ENCODE measurements at places on chromosomes 1 and 21. TPM values are rescaled to one million over a fixed set of nuclear protein-coding genes. Genes with fewer than 3 reads are reported as not detected.

DNA sequence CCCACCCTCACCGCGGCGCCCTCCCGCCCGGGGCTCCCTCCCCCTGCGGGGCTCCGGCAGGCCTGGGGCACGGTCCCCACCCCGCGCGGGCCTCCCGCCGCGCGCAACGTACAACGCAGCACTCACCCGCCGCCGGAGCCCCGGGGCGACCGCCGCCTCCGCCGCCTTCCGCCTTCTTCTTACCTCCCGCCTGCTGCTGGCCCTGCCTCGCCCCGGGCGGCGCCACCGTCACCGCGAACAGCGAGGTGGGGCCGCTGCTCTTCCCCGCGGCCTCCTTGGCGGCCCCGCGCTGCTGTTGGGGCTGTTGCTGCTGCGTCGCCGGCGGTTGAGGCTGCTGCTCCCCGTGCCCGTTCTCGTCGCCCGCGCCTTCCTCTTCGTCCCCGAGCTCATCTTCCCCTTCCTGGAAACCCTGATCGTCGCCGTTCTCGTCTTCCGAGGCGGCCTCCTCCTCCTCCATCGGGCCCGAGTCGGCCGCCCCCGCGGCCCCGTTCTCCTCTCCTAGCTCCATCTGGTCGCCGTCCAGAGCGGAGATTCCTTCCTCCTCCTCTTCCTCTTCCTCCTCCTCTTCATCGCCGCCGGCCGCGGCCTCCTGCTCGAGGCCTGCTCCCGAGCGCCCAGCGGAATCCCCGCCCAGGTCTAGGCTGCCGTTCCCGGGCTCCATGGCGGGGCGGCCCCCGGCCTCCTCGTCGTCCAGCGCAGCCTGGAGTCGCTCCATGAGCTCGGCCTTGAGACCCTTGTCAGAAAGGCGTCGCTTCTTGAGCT is 671 bp downstream of the HNRNPU start:
- no peak for DNase-seq

GRCh38 chr1:163842571-163842970 is 520.8 kb downstream of the NUF2 start:
- no peak for DNase-seq

DNA sequence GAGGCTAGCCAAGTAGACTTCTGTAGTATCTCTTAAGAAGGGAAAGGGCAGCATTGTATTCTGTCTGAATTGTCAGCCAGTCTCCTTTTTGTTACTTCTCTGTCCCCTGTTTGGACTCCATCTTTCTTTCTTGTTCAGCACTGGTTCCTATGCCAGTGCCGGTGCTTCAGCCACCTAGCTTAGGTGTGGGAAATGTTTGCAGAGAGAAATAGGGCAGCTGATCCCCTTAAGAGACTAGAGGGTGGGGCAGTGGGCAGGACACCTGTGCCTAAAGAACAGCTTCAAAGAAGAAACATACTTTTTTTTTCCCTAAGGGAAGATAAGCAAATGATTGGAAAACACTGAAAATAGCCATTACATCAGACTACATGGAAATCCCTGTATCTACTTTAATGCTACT is 113.0 kb downstream of the POU2F1 start:
- DNase-seq, result no peak

DNA sequence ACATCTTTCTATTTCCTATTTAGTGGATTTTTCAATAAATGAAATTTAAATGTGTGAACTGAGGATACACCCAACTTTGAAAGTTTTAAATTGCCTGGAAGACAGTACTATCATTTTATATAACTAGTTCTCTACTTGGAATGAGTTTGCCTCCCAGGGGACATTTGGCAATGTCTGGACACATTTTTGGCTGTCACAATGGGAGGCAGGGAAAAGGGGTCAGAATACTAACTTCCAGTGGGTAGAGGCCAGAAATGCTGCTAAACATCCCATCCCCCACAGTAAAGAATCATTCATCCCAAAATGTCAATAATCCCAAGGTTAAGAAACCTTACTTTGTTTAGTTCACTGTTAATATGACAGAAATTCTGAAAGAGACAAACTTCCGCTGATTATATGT is 13.2 kb upstream of the NRAS start:
- no peak for DNase-seq

The SLAMF8 gene
- not detected for polyA plus RNA-seq

The HEYL gene
- polyA plus RNA-seq, result not detected

The LRRC53 gene
- not detected for polyA plus RNA-seq

GRCh38 chr1:1879942-1880341 is 10.9 kb downstream of the GNB1 start:
- DNase-seq, result no peak

DNA sequence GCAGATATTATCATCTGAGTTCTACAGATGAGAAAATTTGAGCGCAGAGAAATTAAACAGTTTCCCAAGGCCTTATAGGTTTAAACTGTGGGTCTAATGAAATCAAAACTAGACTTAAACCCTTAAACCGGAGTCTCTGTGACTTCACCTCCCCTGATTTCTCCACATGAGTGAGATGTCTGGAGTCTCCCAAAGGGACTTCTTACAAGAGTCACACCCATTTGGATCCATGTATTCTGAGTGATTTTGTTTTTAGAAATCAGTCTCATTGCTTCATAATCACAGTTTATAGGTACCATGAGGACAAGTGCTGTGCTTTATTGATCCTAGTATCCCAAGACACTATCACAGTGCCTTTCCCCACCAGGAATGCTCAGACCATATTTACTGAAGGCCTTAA is 206.0 kb upstream of the JUN start:
- no peak for DNase-seq

The SLC44A3 gene
- polyA plus RNA-seq, result 8.9 TPM

The DDAH1 gene
- 5.8 TPM for polyA plus RNA-seq

The XCL1 gene
- 0.18 TPM for polyA plus RNA-seq

GRCh38 chr1:87555366-87555765 is 226.7 kb downstream of the LMO4 start:
- DNase-seq, result no peak

DNA sequence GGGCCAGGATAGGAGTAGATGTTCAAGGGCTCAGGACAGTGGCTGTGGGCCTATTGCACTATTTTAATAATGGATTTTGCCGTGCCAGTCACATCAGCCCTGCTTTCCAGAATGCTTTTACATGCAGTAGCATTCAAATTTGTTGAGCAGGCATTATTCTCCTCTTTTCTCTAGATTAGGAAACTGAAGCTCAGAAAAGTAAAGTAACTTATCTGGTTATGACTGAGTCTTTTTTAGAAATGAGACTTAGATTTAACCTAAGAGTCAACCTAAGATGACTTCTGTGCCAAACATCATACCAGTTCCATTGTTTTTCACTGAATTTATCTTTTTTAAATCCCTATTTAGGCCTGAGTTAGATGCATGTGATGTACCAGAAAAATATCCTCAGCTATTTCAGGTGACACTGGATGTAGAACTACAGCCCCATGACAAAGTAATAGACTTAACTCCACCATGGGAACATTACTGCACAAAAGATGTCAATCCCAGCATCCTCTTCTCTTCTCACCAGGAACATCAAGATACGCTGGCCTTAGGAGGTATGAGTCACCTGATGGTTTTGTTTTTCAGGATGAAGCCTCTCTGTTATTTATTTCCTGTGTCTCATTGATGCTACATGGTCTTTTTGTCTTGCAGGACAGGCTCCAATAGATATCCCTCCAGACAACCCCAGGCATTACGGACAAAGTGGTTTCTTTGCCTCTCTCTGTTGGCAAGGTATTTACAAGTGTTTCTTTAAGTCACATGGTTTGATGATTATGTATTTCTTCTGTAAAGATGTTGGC is 31.4 kb upstream of the LEPR start:
- DNase-seq, result no peak

DNA sequence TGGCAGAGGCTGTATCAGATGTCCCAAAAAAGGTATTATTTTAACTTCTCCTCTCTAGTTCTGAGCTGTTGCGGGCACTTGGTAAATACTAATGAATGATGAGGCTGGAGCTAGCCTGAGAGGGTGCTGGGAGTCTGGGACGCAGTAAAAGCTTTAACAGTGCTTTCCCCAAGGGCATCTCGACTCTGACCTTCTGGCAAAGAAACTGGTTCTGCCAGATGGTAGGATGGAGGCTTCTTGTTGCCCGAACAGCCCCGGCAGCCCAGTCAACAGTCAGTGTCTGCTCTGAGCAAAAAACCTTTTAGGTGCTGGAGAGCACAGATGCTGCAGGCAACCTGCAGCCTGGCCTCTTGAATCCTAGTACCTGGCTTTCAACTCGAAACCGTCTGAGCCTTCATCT is 2.5 kb upstream of the PNRC2 start:
- DNase-seq, result no peak

GRCh38 chr21:43864962-43865539 is at the start of gene AGPAT3:
Gene AGPAT3 (plus strand): TSS chr21:43865223. CDS start chr21:43959682, 94,459 bp downstream.
- DNase-seq, result no peak

The DEPDC1 gene
- 1.2 TPM for polyA plus RNA-seq

All from keratinocyte (primary cell).